ENCODE measurements at places on chromosomes 6 and 20.

GRCh38 chr6:55902796-55903195 lies 27.4 kb upstream of the BMP5 start:
- no peak for DNase-seq

DNA sequence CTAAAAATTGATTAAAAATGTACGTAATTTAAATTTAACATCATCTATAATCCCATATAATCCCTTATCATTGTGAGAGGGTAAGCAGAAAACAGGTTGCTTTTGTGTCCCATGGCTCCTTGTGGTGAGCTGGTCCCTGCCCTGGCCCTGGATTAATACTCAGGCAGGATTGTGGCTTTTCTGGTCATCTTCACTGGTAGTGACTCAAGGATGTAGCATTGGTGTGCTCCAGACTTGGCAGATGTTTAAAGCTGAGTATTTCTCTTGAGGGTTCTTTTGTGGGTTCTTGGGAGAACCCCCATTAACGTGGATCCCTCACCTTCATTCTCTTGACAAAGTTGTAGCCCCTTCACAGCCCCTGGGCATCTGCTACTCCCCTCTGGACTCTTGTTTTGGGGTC lies 39.3 kb downstream of the SNRNP48 start:
- DNase-seq = no peak

DNA sequence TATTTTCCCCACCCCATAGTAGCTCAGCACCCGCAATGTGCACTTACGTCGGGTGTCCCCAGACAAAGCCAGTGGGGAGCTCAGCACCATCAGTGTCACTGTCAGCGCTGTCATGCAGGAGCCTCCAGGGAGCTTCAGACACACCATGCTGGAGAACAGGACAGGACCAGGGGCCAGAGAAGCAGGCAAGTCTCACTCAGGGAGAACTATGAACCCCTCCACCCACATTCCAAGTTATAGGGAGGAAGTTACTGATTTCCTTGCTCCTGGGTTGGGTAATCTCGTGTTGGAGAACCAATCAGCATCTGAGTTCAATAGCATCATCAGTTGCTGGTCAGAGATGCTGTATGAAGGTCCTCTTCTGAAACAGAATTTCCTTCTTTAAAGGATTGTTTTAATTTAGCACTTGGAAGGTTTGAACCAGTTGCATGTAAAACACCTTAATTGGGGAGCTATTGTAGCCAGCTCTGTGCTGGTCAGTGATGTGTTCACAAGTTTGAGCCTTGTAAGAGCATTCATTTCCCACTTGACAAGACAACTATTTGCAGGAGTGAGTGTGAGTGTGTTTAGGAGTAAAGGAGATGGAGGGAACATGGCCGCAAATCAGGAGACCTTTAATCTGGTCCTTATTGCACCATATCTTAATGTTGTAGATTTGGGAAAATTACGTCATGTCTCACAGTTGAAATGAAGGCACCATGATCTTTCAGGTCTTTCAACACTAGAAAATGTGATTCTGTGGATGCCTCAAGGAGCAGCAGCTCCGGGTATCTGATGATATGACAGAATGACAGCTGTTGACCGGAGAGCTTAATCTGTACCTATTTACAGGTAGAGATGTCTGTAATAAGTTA lies at the start of gene HLA-DRB1:
TSS of gene HLA-DRB1 (minus strand) at position 253 of the 854 bp plus-strand sequence. CDS start at position 147, 106 bp downstream.
- peak; percentile 56 for DNase-seq

- DNase-seq = no peak
Observed at GRCh38 chr6:38774929-38775707, 60.0 kb downstream of the DNAH8 start.

DNA sequence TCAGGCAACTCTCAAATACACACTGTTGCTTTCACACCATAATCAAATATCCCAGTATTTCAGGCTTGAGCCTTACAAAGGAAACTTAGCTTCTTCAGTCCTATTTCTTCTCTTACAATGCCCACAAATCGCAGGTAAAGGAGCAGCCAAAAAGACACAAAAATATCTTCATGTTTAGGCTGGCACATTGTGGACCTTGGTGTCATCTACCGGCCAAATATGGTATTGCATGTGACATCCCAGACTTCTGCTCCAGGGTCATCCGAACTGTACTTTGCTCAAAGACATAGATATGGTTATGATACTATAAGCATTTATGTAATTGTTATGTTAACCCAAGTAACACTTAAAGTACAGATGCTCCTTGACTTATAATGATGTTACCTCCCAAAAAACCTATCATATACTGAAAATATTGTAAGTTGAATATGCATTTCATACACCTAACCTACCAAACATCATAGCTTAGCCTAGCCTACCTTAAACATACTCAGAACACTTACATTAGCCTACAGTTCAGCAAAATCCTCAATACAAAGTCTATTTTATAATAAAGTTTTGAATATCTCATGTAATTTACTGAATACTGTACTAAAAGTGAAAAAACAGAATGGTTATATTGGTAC lies 4.6 kb downstream of the OR2H2 start:
- DNase-seq = peak; percentile 38

DNA sequence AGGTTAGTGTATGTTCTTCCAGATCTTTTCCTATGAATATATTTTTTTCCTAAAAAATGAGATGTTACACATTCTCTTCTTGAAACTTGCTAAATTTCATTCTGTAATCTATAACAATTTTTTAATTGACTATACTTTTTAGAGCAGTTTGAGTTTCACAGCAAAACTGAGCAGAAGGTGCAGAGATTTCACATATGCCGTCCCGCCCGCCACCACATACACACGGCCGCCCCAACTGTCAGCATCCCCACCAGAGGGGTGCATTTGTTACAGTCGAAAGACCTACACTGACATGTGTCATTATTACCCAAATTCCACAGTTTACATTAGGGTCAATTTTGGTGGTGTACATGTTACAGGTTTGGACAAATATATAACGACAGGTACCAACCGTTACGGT lies 116.5 kb downstream of the IRF4 start:
- no peak for DNase-seq

- DNase-seq = no peak
Observed at GRCh38 chr6:33206027-33206863, 1.8 kb downstream of the HSD17B8 start.

- DNase-seq = no peak
Observed at GRCh38 chr6:9623228-9623832, 791.5 kb downstream of the TFAP2A start.
